ENCODE measurements at places on chromosomes 4 and X.

GRCh38 chrX:123219916-123220315 lies 35.8 kb downstream of the GRIA3 start:
- DNase-seq, result no peak

- DNase-seq, result no peak
Observed at GRCh38 chr4:36761607-36762006, 480.2 kb downstream of the DTHD1 start.

DNA sequence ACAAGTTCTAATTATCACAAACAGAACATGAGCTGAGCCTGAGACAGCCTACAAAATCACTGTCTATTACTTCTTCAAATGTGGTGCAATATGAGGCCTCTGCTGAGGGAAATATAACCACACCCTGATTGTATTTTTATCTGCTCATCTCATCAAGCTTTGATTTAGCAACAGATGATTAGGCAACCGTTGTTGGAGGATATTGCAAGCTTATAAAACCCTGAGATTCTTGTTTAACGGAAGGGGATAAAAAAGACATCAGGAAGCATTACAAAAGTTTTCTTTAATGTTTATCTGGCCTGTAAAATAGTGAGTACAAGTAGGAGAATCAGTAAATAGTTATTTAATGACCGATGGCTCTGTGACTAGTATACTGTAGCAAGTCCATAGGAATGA lies 108.5 kb downstream of the ZNF330 start:
- DNase-seq, result peak; percentile 56

DNA sequence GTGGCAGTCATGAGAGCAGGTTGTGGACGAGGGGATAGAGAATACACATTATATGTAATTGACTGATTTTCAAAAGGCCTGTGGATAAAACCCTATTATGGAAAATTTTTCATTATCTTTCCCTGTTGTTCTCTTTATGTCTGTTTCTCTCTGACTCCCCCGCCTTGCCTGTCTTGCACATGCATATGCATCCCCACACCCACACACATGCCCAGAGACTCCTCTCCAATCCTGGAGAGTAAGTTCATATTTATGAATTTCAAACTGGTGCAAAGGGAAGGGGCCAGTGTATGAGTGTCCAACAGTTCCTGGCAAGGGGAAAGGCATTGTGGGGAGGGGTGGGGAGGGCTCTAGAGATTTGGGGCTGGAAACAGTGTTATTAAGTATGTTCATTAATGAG lies 60.8 kb upstream of the ARHGAP36 start:
- no peak for DNase-seq

GRCh38 chr4:8646296-8647093 lies 53.9 kb downstream of the CPZ start:
- DNase-seq, result no peak

DNA sequence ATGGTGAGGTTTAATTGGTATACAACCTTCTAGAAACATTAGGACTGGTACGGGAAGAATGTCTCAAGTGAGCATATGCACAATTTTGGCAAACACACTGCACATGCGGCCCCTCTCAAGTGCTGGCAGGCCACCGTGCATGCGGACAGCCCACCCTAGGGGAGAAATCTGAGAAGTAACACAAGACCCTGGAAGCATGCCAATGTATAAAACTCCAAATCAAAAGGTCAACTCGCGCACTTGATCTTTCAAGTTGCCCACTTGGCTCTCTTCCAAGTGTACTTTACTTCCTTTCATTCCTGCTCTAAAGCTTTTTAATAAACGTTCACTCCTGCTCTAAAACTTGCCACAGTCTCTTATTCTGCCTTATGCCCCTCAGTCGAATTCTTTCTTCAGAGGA lies 488.3 kb downstream of the CFAP47 start:
- DNase-seq, result no peak

GRCh38 chr4:80711956-80712355 lies 318.6 kb upstream of the BMP3 start:
- DNase-seq, result no peak

- DNase-seq, result peak; percentile 54
Observed at GRCh38 chr4:147984065-147984777, 252.3 kb downstream of the ARHGAP10 start.

DNA sequence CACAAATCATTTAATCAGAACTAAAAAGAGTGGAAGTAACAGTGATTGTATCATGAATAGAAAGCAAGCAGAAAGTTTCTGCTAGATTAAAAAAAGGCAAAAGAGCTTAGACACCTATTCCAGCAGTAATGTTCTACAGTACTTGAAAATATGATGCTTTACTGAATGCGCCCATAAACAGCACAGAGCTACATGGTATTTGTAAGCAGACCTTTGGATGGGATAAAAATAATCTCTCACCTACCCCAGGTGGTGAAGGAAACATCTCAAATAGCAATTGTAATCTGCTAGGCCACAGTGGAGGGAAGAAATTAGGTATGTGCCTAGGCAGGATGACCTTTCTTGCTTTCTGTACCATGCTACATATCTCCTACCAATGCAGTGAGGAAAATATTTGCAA lies 280.9 kb upstream of the PRKX start:
- DNase-seq, result no peak

DNA sequence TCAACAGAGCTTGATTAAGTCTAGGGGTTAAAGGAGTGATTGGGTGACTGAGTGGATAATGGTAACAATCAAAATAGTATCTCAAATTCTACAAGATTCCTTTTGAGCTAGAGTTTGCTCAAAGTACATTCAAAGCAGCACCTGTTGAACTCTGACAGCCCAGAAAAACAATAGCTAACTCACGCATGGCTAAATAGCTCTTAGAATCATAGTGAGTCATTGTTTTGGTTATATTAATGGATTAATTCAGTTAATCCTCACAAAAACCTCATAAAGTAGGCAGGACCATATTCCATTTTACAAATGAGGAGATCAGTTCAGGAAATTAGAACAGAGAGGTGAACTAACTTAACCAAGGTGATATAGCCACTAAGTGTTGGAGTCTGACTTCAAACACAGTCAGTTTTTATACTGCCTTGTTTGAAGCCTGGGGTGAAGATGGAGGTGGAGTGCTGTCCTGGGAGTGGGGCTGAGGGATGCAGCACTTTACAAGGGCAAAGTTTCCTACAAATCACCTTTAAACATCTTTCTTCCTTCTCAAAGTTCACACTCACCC lies 35.9 kb upstream of the PPM1K start:
- no peak for DNase-seq

GRCh38 chr4:3784454-3785291 lies 18.5 kb downstream of the ADRA2C start:
- no peak for DNase-seq

GRCh38 chrX:11789809-11790208 lies 31.8 kb downstream of the MSL3 start:
- DNase-seq, result no peak

GRCh38 chr4:126468144-126468543 lies 1153.4 kb downstream of the FAT4 start:
- no peak for DNase-seq

DNA sequence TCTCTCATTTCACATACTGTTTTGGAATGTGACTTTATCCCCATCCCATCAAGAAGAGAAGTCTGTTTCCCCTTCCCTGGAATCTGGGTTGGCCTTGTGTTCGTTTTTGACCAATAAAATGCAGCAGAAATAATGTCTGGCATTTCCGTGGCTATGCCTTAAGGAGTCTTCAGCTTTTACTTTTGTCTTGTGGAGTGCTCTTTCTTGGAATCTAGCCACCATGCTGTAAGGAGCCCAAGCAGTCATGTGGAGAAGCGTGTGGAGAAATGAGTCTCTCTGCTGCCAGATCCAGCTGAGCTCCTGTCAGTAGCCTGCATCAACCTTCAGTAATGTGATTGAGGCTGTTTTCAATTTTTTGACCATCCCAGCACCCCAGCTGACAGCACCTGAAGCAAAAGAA lies 84.4 kb upstream of the ARMCX2 start:
- no peak for DNase-seq

DNA sequence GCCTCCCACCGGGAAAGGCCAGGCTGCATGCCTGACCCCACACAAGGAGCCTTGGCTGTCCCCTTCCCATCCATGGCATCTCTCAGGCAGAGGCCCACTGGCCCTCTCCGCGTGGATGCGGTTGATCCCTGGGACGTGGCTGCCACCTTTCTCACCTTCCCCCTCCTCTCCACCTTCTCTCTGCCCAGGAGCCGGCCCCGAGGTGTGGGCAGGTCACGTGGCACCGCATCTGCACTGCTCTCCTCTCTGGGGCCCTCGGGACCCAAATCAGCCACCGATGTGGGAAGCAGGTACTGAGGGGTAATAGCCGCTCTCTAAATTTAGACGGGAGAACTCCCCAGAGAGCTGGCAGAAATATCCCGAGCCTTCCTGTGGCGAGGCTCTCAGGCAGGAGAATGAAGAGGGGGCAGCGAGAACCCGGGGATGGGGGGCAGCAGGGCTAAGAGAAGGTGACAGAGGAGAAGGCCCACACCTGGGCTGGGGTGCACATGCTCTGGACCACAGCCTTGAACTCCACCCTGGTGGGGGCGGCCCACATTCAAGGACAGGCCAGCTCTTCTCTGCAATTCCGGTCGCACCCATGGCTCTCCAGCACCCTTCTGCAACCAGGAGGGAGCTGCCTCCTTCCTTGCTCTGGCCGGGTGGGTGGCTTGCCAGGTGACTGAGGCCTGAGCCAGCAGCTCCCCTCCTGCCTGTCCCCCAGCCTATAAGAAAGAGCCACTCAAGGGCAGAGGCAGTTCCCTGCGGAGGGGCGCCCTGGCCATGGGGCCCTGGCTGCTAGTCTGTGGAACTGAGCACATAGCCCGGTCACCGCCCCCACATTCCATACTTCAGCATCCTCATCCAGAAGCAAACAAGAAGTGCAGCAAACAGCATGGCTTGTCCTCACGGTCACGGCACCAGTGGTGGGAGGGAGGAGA lies 9.6 kb upstream of the DUSP9 start:
- no peak for DNase-seq

GRCh38 chrX:134338527-134338926 lies 101.5 kb downstream of the CCDC160 start:
- DNase-seq, result peak; percentile 2

GRCh38 chrX:27915617-27916016 lies 65.6 kb downstream of the DCAF8L1 start:
- DNase-seq, result peak; percentile 71

- DNase-seq, result peak; percentile 14
Observed at GRCh38 chr4:54066088-54066415, 1.6 kb upstream of the CHIC2 start.

DNA sequence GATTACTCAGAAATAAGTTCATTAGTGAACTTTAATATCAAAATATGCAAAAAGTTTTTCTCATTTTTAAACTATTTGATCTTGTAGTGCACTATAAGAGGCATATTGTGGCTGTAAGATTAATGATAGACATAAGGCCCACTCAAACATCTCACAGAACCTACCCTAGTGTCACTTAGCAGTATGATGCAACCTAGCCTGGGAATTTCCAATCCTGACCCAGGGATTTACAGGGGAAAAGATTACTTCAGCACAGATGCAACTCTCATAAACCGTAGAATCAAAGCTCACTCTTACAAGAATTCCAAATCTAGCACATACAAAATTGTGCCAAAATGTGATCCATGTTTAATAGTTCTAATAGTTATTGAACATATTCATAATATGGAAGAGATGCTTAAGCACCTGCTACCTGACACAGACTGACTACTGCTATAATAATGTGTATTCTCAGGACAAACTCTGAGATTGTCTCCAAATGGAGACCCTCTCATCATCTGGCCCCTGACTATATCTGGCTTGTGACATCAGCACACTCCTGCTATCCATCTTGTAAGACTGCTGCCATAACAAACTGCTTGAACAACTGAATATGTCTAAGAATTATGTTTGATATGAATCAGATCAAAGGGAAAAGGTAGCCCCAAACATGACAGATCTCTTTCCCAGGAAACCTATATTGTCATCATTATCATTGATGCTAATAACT lies 271.9 kb downstream of the PABPC4L start:
- DNase-seq, result no peak

GRCh38 chr4:163330916-163331628 lies 1.3 kb downstream of the NPY1R start:
- no peak for DNase-seq

DNA sequence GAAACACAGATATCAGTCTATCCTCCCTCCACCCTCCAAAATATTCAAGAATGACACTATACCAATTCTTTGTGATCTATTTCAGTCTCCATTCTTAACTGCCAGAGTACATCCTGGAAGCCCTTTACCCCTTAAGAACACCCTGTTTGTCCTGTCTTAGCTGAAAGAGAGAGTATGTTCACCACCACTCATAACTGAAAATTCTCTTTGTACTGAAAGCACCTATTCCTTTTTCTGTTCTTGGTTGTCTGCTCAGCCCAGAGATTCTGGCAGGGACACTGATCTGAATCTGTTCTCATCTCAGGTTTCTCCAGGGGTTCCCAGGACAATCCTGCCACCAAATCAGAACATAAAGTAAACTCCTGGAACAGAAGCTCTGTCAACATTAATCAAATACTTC lies 25.4 kb upstream of the EREG start:
- no peak for DNase-seq

DNA sequence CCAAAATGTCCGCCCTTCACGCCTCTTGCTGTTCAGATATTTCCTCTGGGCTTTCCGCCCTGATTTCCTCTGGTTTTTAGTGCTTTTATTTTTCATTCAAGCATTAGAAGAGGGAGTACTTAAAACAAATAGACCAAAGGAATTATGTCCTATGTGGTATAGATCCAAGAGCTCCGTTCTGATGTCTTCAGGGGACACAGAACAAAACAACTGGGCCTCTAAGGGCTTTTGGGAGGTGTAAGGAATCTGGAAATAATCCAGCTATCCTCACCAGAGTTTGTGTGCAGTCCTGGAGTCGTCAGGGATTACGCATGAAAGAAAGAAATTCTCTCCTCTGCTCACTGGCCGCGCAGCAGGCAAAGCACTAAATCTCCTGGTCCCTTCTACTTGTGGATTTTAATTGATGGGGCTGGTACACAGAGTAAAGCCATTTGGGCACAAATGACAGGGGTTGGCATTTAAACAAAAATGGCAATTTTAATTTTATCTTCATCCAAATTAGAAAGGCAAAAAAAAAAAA lies 999.2 kb downstream of the ADGRL3 start:
- no peak for DNase-seq

- no peak for DNase-seq
Observed at GRCh38 chr4:519203-519651, 20.2 kb downstream of the PIGG start.

DNA sequence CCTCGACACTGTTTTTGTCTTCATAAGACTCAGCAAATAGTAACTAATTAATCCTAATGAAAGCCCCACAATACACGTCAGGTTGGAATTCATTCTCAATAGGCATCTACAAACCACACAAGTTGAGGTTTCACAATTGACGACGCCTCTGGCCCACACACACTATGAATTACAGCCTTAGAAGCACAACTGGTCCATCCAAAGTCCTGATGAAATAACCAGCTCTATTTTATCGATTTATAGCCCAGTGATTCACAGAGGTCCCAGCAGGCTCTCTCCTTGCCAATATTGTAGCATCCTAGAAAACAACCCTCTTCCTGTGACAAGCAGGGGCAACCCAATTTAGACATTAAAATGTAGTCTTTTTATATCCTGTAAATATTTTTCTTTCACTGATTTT lies 112.1 kb downstream of the NR3C2 start:
- no peak for DNase-seq
